ENCODE measurements at places on chromosomes 1 and 21.

DNA sequence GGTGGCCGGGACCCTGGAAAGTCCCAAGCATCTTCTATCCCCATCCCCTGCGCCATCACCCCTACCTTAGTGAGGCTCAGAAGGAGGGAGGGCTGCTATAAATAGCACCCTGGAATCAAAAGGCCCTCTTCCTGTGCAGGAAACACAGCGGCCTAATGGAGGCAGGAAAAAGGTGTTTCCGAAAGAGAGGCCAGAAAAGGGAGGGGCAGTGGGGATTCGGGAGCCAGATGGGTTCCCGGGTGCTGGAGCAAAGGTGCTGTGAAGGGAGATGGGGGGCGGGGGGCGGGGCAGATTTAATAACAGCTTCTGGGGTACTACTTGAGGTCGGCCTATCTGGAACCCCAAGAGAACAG, 16.6 kb downstream of the NAV1 start:
- DNase-seq = no peak

GRCh38 chr1:18108299-18109057, 880 bp downstream of the IGSF21 start:
- no peak for DNase-seq

GRCh38 chr1:93680420-93681100, 1.1 kb downstream of the BCAR3 start:
- peak; percentile 92 for DNase-seq

DNA sequence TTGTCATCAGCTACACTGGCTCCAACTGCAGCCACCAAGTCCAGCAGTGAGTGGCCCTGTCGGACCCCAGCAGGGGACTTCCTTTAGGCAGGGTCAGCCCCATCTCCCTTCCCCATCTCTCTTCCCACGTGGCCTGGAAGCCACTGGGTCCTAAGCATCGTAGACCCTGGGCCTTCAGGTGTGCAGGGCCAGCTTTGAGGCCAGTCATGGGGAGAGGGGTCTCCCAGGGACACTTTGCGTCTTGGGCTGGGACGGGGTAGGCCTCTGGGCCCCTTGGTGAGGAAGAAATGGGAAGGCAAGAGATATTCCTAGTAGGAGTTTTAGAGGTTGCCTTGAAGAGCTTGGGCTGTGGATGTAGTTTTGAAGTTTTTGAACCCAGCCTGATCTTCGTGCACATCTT, 12.1 kb upstream of the MIIP start:
- DNase-seq = no peak

- no peak for DNase-seq
Measured at GRCh38 chr1:206769304-206769731, 1.3 kb upstream of the IL19 start.

DNA sequence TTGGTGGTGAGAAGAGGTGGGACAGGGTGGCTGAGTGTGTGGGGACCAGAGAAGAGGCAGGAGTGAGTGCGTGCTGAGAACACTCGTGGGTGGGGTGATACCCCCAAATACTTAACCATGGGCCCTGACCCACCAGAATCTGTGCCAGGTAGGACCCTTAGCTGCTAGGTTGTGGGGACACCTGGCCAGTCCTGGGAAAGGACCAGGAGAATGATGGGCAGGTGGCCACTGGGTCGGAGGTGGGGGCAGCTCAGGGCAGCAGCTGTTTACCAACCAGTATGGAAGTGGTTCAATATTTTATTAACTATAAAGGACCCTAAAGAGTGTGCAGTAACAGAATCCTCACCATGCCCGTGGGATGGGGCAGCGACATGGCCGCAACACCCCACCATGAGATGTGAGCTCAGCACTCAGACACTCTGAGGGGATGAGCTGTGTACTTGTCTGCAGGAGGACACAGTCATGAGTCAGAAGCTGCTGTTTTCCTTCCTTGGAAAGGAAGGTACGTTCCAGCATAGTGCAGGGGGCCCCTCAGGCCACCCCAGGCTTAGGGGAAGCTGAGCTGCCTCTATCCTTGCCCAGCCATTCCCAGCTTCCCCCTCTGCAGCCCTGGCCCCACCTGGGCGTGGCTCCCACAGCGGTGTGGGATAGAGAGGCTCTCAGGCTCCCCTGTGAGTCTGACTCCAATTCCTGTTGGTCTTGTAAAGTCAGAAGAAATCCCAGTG, 25.4 kb downstream of the TEX35 start:
- DNase-seq = peak; percentile 90

- no peak for DNase-seq
Measured at GRCh38 chr21:14401217-14401616, 18.3 kb upstream of the HSPA13 start.

DNA sequence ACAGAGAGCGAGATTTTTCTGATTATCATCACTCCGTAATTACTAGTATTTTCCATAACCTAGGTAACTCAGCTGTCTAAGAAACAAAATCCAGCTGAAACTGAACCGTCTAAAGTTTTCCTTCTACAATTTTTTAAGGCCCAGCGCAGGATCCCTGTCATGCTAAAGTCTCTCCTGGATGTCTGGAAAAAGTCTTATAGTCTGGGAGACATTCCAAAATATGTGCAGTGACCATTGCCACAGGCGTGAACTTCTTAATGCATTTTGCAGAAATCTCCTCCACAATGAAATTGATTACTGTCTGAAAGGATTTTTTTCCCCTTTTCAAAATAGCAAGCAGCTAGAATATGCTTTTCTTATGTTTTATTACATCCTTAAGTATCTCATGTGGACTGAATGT, 209.3 kb upstream of the C1orf105 start:
- no peak for DNase-seq

GRCh38 chr1:11802616-11802972, 3.2 kb downstream of the MTHFR start:
- DNase-seq = no peak
